ENCODE measurements at places on chromosomes 2 and 18.

GRCh38 chr18:7197854-7198253 lies 33.0 kb upstream of the LRRC30 start:
- no peak for DNase-seq

GRCh38 chr2:60469536-60470317 lies 83.7 kb downstream of the BCL11A start:
- no peak for DNase-seq

DNA sequence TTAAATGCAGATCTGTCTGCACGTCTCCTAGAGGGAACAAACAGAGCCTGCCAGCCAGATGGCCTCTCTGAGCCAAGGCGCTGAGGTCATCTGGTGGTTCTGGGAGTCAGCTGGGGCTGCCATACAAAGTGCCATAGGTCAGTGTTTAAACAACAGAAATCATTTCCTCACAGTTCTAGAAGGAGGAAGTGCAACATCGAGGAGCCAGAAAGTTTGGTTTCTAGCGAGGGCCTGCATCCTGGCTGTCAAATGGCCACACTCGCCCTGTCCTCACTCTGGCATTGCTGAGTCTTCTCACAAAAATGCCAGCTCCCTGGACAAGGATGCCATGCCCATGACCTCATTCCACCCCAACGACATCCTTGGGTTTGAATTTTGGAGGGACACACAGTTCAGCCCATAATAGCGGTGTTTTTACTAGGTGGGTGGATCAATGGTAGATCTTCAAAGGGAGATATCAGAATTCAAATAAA lies 59.6 kb downstream of the MYT1L start:
- no peak for DNase-seq

- no peak for DNase-seq
Observed at GRCh38 chr2:108139521-108139920, 100.2 kb upstream of the SULT1C3 start.

GRCh38 chr2:10449838-10450691 lies 1.9 kb upstream of the ODC1 start:
- no peak for DNase-seq

DNA sequence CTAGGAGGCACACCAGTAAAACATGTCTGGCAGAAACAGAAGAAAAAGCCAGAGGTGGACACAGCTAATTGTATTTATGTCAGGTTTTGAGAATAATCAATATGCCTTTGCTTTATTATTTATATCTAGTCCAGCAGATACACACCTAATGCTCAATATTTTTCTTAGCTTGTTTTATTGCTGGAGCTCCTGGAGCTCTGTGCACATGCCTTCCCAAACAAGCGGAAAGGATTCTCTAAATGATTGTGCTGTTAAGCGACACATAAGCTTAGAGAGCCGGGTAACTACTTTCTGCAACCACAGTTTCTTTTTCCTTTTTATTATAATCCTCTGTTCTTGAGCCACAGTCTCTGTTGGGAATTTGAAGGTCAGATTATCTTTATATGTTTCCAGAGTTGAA lies 177.3 kb upstream of the ST6GAL2 start:
- no peak for DNase-seq

DNA sequence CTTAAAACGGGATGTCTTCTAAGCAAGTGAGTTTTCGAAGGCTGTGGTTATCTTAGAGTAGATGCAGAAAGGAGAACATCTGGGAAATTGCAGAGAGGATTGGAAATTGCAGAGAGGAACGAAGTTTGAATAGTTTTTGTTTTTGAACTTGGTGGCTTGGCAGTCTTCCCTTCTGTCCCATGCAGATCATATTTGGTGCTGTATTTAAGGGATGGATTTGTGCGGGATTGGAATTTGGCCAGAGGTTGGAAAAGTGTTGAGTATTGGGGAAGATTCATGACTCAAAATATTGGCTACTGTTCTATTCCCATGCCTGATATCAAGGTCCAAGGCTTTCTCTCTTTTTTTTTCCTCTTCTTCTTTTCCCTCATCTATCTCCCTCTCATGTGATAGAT lies 18.2 kb downstream of the PTPRM start:
- DNase-seq: no peak

- no peak for DNase-seq
Observed at GRCh38 chr18:68608851-68609490, 105.9 kb downstream of the TMX3 start.

DNA sequence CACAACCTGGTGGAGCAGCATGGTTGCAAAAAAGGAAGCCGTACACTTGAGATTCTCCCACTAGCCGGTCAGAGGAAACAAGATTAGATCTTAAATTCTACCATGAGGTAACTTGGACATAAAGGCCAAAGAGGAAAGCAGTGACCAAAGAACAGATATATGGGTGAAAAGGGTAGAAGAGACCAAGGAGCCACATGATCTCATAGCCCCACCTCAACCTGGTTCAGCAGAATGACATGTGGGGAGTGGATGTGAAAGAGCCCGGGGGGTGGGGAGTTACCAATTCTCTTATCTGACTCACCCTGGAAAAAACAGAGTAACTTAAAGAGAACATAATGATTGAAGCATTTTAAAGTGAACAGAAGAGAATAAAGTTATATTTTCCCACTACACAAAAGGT lies 683.0 kb downstream of the DSC3 start:
- DNase-seq: no peak

DNA sequence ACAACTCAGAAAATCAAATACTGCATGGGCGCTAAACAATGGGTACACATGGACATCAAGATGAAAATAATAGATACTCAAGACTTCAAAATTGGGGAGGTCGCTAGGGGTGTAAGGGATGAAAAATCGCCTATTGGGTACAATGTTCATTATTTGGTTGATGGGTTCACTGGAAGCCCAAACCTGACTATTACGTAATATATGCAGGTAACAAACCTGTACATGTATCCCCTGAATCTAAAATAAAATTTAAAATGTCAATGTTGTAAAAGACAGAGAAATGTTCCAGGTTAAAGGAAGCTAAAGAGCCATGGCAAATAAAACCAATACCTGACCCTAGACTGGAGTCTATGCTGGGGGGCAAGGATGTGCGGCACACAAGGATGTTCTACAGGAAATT lies 80.4 kb upstream of the CCBE1 start:
- DNase-seq: no peak

DNA sequence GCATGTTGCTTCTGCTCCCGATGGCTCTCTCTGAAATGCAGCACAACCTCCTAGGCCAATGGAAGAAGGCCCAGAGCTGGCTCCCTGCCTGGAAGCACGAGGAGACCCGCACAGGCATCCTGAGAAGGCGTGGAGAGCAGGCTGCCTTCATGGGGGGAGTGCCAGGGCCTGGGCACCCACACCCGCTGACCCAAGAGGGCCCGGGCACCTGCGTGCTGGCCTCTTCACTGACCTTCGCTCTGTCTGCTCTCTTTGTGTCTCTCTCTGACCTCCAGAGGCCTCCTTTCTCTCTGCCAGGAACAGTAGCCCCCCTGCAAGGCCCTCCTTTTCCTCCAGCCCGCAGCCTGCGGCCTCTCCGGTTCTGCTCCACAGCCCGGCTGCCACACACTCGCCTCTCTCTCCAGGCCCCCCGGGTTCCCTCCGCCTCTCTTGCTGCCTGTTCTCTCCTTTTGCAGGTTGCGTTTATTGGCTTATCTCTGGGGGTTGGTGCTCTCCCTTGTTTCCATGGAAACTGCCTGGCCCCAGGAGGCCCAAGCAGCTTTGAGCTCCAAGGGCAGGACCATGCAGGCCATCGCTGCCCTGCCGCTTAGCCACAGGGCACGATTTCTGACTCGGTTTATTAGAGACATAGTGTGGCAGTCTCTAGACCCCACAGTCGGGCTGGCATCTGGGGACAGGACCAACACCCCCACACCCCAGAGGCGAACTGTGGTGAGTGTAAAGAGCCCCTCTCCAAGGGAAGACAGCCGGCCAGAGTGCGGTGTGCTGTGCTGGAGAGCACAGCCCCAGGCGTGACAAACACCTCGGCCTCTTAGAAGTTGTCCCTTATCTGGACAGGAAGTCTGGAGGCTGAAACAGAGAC lies 1.7 kb downstream of the MZT2B start:
- no peak for DNase-seq

- DNase-seq: no peak
Observed at GRCh38 chr2:86686905-86687304, 33.2 kb upstream of the RMND5A start.

DNA sequence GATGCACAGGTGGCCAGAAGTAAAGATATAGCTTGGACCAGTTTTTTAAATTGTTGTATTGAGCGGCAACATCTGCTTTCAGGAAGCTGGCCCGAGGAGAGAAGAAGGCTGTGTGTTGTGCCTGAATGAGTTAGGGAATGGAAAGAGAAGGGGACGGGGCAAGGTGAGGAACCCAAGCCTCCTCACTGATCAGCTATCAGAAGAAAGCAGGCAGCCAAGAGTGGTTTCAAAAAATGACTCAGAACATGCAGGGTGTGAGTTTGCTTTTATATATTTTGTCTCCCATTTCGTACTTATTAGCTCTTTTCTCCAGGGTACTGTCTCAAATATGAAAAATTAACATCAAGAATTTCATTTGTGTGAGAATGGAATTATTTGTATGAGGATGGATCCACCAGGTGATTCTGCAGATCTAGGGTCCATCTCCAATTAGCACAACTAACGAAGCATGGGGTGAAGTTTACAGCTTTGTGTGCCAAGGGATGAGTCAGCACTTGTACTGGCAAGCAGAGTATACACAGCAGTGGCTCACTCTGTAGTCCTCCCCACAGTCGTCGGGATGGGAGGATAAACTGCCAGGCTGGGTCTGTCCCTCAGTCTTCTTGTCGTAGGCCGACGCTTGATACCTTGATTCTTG lies 175.7 kb downstream of the PIEZO2 start:
- no peak for DNase-seq

DNA sequence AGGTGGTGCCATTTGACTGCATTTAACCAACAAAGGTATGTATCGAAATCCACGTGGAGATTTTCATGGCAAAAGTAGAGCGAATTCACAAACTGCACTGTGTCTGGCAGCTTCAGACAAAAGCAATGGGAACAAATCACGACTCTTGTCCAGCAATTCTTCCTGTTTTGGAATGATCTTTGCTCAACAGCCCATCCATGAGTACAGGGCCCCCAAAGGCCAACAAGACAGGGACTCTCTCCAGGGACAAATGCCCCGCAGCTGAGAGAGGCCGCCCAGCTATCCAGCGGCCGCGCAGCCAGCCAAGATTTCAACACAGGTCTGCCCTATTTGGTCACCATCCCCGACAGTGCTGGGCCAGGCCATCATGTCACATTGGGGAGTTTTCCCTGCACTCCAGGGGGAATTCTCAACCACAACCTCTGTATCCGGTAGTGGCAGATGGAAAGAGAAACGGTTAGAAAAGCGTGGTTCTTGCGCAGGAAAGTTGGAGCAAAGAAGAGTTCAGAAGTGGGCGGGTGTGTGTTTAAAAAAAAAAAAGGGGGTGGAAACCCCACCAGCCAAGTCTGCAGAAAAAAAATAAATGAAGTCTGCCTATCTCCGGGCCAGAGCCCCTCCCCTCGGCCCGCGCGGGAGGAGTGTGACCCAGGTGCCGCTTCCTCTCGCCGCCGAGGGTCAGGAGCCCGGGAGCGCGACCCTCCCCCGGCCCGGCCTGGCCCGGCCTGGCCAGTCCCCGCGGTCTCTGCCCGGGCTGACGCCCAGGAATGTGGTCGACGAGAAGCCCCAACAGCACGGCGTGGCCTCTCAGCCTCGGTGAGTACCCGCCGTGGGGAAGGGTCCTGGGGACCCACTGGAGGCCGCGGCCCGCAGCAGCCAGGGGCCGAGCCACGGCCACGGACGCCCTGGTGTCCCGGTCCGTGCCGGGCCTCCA lies at the start of gene GYPC:
TSS of gene GYPC (plus strand) at position 659 of the 931 bp plus-strand sequence. CDS start at position 765, 106 bp downstream.
- DNase-seq: peak; percentile 54

DNA sequence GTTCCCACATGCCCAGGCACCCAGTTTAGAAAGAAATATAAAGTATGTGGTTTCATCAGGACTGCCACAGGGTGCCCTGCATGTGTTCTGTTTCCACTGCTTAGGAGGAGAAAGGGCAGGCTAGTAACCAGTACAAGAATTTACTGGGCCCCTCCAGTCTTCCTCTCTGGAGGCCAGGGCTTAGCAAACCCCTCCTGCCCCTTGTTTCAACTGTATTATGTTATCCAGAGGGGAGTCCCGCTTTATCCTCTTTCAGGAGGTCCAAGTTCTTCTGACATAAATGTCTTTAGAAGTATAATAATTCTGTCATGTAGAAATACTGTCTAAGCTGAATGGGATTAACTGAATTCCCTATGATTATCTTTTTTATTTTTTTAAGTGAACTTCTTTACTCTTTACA lies 132.1 kb downstream of the WDSUB1 start:
- DNase-seq: no peak

DNA sequence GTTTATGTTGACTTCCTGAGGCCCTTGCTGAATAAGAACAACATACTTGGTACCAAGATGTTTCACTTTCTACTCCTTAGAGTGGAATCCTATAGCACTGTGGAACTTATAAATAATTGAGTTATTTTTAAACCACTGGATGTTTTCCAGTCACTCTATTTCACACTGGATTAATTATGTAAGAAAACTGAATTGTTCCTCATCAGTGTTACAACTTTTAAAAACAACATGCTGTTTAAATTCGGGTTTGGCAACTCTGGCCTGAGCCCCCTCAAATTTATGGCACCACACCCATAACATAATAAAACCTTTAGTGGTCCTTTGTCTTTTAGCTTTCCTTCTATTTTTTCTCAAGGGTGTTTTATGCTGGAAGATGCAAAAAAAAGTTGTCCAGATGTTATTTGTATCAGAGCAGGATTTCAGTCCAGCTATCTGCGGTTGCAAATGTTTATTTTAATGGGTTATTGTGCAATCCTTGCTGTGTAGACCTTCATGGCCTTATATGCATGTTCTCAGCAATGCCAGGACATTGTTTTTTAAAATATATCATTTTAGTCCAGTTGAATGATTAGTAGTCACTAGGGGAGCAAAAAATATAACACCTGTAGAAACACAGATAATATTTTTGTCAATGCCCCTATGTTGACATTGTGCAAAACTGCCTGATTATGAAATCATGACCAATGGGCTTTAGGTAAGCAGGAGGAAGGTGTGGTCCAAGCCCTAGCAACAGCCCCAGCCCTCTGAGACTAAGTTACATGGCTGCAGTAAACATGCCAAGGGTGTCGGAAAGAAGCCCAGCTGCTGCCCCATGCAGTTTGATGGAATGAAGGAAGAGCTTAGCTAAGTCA lies 638.0 kb upstream of the ZEB2 start:
- DNase-seq: no peak

- no peak for DNase-seq
Observed at GRCh38 chr2:11615209-11615608, 54.8 kb downstream of the NTSR2 start.
